DMS53 (cell line): ENCODE measurements at places on chromosomes 13 and 19.

DNA sequence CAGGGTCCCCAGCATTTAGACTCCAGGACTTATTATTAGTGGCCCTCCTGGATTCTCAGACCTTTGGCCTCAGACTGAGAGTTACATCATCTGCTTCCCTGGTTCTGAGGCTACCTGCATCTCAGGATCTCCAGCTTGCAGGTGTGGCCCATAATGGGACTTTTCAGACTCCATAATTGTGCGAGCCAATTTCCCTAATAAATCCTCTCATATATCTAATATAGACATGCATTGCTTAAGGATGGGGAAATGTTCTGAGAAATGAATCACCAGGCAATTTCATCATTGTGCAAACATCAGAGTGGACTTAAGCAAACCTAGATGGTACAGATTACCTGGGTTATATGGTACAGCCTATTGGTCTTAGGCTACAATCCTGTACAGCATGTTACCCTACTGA, 116.5 kb upstream of the FBXL3 start:
- peak; percentile 2 for DNase-seq

DNA sequence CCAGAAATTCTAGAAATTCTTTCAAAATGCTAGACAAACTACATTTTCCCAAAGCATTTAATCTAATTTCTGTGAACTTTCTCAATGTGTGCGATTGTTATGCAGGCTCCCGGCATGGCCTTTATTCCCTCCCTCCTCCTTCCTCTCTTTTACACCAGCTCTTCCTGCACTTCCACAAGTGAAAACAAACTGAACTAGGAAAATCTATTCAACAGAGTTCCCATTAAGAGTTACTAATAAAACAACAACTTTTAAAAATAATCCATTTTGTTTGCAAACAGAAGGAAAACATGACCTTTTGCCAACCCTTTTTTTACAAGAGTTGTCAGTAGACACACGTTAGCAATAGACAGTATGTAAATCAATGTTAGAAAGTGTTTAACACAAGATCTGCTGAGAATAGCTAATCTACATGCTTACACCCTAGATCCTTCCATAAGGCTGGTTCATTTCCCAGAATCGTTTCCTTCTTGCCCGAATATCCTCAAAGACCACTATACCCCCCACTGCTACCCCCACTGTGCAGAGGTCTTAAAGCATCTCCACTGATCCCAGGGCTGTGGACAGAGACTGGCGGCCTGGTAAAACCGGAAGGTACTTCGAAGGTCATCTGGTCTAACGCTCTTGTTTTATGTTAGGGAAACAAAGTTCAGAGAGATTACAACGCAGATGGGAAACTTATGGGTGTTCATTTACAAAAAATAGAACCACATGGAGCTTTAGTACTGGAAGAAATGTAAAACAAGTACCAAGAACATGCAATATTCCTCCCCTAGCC, 98.0 kb downstream of the FOXO1 start:
- no peak for DNase-seq

GRCh38 chr19:6677883-6678689, 8.1 kb upstream of the TNFSF14 start:
- DNase-seq = no peak

DNA sequence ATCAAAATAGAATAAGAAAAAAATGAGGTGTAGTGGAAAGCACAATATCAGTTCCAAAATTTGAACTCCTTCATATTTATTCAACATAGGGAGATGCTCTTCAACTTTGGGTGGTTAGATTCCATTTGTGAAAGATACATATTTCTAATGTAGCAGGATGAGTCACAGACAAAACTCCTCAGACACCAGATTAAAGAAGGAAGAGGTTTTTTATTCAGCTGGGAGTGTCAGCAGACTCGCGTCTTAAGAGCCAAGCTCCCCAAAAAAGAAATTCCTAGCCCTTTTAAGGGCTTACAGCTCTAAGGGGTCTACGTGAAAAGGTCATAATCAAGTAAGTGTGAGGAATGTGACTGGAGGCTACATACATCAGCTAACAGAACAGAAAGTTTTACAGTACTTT, 6.8 kb upstream of the ZNF765 start:
- DNase-seq = no peak

DNA sequence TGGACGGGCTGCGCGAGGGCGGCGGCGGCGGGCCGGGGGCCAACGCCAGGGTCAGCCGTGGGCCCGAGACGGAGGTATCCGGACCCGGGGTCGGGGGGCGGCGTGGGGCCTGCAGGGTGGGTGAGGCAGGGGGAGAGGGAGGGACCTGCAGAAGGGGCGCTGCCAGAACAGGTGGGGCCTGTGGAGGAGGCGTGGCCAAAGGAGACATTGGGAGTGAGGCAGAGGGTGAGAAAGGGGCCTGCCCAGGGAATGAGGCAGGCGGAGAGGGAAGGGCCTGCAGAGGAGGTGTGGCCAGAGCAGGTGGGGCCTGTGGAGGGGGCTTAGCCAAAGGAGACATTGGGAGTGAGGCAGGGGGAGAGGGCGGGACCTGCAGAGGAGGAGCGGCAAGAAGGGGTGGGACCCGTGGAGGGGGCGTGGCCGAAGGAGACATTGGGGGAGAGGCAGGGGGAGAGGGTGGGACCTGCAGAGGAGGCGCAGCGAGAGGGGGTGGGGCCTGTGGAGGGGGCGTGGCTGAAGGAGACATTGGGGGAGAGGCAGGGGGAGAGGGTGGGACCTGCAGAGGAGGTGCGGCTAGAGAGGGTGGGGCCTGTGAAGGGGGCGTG, 4.2 kb downstream of the PRR36 start:
- no peak for DNase-seq

DNA sequence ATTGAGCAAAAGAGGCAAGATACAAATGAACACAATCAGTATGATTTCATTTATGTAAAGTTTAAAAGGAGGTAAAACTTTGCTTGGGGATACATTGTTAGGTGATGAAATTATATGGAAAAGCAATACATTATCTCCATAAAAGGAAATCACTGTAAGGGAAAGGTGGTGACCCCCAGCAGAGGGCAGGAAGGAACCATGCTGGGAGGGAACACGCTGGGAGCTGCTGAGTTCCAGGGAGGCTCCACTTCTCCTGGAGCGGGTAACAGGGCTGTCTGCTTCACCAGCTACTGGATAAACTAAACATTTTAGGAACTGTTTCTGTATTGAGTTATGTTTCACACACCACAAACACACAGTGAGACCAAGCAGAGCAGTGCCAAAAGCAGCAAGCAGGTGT, 91.2 kb downstream of the KATNAL1 start:
- DNase-seq = peak; percentile 6

DNA sequence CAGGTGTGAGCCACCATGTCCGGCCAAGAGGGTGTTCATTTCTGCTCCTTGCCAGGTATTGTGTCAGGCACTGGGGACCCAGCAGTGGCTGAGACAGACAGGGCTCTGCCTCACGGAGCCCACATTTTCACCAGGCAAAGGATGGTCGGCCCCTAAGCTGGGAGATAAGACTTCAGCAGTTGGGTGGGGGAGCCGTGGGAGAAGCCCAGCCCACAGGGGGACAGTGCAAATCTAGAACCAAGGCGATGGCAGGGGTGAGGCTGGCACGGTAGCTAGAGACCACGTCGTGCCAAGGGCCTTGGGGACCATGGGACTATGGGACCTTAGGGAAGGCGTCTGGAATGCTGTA, 8.3 kb downstream of the LSR start:
- DNase-seq = no peak

DNA sequence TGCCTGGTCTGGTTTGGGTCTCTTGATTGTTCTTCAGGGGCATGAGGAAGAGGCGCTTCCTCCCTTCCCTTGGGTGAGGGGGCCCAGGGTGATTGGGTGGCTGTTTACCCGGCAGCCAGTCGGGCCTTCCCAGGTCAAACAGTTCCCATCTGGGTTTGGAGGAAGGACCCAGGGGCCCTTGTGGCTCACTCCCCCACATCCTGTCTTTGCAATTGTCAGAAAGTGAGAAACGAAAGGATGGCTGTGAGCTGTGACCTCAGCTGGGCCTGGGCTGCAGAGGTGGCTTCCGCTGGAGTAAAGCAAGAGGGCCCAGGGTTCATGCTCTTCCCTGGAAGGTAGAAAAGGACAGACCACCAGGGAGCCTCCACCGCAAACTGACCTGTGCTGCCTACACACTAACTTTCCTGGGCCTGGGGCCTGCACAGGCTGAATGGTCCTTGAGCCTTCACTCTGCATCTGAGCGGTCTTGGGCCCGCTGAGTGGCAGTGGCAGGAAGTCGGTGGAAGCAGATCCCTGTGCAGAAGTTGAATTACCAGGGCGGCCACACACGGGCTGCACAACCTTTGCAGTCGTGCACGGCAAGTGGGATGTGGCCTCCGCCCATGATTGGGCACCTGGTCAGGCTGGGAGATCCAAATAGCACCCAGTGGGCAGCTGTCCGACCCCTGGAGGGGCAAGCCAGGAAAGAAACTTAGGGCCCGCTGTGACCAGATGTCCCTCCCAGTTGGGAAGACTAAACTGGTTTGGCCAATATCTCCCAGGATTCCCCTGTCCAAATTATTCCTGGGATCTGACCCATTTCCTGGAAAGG, 5.3 kb upstream of the CD79A start:
- DNase-seq = peak; percentile 63

DNA sequence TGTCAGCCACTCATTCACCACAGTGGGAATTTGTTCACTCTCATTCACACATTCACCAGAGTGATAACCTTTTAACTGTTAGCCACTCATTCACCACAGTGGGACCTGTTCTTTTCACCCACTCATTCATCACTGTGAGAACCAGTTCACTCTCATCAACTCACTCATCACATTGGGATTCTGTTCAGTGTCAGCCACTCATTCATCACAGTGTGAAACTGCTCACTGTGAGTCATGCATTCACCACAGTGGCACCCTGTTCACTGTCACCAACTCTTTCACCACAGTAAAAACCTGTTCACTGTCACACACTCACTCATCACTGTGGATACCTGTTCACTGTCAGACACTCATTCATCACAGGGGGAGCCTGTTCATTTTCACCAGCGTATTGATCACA, 43.5 kb upstream of the ZNF85 start:
- DNase-seq = no peak

DNA sequence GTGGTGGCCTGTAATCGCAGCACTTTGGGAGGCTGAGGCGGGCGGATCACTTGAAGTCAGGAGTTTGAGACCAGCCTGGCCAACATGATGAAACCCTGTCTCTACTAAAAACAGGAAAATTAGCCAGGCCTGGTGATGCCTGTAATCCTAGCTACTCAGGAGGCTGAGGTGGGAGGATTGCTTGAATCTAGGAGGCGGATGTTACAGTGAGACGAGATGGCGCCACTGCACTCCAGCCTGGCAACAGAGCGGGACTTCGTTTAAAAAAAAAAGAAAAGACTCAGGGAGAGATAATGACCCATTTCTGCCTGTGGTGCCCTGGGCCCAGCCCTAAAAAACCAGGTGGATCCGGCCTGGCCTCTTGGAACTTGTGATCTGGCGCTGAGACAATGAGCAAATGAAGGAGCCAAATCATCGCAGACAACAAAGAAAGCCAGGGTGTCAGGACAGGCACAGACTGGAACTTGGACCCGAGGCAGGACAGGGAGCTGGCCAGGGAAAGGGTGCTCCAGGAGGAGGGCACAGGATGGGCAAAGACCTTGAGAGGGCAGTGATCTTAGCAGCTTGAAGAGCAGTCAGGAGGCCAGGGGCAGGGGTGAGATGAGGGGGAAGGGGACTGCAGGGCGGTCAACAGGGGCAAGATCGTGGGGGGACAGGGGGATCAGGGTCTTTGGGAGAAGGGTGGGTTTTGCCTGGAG, 962 bp upstream of the JAK3 start:
- no peak for DNase-seq

- no peak for DNase-seq
These were observed 214.0 kb upstream of the SOX1 start for GRCh38 chr13:111852725-111853518.

GRCh38 chr13:57418067-57418677, 213.4 kb upstream of the PCDH17 start:
- no peak for DNase-seq

GRCh38 chr19:46571495-46571894, 29.6 kb upstream of the CALM3 start:
- peak; percentile 78 for DNase-seq

- no peak for DNase-seq
These were observed 159.9 kb upstream of the PRR20A start for GRCh38 chr13:56980856-56981255.

DNA sequence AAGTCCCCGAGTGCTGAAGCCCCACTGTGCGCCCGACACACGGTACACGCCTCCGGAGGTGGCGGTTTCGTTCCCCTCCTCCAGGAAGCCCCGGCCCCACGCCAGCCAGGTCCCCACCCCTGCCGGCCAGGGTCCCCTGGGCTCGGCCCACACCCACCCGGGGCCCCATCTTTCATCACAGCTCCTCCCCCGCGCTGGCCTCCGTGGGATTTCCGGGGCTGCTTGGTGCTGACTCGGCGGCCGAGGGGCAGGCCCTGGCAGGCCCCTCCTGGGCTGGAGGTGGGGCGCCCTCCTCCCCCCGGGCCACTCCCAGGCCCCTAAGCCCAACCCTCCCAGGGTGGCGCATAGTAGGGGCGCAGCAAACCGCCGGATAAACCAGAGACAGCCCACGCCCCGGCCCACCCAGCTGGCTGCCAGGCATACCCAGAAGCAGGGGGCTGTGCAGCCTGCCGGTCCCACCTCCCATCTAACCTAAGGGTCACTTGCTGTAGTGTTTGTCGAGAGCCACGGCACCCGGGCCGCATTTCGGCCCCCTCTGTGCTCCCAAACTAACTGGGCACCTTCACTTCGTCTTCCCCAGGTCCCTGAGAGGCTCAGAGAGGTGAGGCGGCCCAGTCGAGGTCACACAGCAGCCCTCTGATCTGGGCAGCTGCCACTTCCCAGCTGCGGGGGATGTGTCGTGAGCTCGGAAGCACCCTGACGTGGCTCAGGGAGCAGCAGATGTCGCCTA, 6.6 kb downstream of the ZBTB7A start:
- no peak for DNase-seq

DNA sequence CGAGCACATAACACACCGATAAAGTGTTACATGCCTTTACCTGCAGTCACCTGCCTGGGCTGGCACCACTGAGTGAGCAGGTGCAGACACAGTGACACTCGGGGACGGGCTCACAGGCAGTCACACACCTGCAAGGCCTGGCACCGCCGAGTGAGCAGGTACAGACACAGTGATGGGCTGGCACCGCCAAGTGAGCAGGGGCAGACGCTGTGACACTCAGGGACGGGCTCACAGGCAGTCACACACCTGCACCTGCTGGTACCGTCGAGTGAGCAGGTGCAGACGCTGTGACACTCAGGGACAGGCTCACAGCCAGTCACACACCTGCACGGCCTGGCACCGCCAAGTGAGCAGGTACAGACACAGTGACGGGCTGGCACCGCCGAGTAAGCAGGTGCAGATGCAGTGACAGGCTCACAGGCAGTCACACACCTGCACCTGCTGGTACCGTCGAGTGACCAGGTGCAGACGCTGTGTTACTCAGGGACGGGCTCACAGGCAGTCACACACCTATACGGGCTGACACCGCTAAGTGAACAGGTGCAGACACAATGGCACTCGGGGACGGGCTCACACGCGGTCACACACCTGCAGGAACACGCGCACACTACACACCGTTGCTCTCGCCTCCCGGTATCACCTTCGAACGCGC, 470 bp downstream of the ZNF835 start:
- peak; percentile 49 for DNase-seq

DNA sequence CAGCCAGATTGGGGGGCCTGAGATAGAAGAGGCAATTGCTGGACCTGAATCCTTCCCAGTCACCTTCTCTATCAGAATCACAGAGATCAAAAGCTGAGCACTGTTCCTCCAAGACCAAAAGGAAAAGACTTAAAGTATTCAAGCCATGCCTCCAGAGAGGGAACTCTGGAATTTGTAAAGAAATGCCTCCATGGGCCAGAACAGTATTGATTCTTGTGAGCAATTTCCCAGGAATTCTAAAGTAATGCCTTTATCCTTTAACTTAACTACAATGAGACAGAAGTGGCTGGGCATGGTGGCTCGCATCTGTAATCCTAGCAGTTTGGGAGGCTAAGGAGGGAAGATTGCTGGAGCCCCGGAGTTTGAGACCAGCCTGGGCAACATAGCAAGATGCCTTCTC, 148.8 kb downstream of the FLT1 start:
- DNase-seq = no peak
